ENCODE measurements at places on chromosomes 1 and 21.

GRCh38 chr1:230377851-230378250, 48.3 kb downstream of the PGBD5 start:
- no peak overlapping the region for H3K27ac ChIP-seq
- DNase-seq = no peak
- peaks cover 23% of the 10 kb centered on the region for H3K27me3 ChIP-seq

- no peaks in the 10 kb centered on the region for H3K36me3 ChIP-seq
- H3K4me1 ChIP-seq = peaks cover 1% of the 10 kb centered on the region
- DNase-seq = no peak
- H3K27me3 ChIP-seq = peaks cover 10% of the 10 kb centered on the region
Observed at GRCh38 chr1:8238141-8239038, 79.5 kb upstream of the SLC45A1 start.

- peaks cover 92% of the 10 kb centered on the region for H3K27me3 ChIP-seq
- peak overlapping the region; percentile 16 for H3K4me3 ChIP-seq
- DNase-seq = no peak
- H3K4me1 ChIP-seq = peaks cover 54% of the 10 kb centered on the region
- no peaks in the 10 kb centered on the region for H3K36me3 ChIP-seq
- H3K27ac ChIP-seq = no peak overlapping the region
Observed at GRCh38 chr1:9201401-9202239, 33.0 kb upstream of the H6PD start.

- H3K27ac ChIP-seq = no peak overlapping the region
- H3K4me3 ChIP-seq = no peak overlapping the region
- DNase-seq = no peak
- no peaks in the 10 kb centered on the region for H3K27me3 ChIP-seq
- H3K4me1 ChIP-seq = no peaks in the 10 kb centered on the region
Observed at GRCh38 chr1:211632808-211633523, 42.5 kb downstream of the NEK2 start.

DNA sequence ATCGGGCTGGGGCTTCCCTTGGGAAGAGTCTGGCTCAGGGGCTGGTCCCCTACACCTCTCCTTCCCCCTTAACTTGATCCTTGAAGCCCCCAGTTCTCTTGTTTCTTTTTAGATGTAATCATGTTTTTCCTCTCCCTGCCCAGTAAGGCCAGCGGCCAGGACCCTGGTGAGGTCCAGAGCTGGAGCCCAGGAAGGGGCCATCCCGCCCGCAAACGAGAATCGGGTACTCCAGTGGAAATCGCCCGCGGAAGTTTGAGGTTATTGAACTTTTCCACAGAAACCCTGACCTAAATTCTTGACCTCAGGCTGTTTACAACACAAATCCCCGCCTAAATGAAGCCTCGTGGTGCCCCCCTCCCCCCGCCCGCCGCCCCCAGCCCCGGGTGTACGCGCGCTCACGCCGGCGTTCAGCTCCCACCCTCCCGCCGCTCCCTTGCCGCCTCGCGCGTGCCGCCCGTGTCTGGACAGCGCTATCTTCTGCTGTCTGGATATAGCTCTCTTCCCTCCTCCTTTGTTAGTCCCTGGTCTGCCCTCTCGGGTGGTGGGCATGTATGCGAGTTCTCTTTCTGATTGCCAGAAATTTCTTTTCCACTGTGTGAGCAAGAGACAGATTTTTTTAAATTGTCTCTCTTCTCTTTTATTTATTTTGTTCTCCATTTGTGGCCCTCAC, 165.9 kb upstream of the CACNA1E start:
- DNase-seq = no peak
- peaks cover 75% of the 10 kb centered on the region for H3K27me3 ChIP-seq

DNA sequence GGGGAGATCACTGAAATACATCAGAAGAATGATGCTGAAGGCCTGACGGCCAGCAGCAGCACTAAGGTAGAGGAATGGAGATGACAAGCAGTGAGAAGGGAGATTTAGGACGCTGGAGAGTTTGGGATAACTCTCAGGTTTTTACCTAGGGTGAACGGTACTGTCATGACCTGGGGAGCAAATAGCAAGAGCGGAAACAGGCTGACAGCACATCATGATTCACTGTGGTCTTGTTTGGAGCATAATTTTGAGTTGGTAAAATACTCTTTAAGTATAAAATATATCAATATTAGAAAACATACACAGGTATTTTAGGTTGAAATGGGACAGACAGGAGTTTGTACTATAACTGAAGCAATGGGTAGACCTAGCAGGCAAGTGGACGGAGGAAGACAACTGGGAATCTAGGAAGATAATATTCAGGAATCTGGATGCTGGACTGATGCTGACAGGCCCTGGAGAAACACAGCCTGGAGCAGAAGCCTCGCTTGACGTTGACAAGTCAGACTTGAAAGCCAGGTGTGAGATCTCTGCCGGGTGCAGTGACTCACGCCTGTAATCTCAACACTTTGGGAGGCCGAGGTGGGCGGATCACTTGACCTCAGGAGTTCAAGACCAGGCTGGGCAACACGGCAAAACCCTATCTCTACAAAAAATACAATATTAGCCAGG, 33.3 kb downstream of the ALG14 start:
- H3K4me1 ChIP-seq = no peaks in the 10 kb centered on the region
- H3K36me3 ChIP-seq = no peaks in the 10 kb centered on the region
- DNase-seq = no peak
- no peaks in the 10 kb centered on the region for H3K27me3 ChIP-seq

DNA sequence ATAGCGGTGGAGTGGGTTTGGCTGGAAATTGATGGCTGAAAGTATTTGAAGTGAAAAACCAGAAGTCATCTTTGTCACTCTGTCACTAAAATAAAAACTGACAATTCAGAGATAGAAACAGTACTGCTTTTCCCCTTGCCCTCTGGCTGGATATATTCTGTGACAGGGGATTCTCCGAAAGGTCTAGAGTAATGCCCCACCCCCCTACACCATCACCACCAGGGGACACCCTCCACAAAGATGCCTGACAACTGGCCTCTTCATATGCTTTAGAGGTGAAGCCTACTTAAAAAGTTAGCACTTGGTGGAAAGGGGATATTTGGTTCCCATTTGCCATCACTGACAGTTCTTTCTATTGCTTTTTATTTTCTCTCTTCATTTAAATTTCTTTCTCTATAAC, 73.5 kb downstream of the SGIP1 start:
- DNase-seq = no peak
- peaks cover 13% of the 10 kb centered on the region for H3K27me3 ChIP-seq
- H3K36me3 ChIP-seq = no peaks in the 10 kb centered on the region
- no peak overlapping the region for H3K27ac ChIP-seq

GRCh38 chr21:17911628-17912027, 92.5 kb upstream of the C21orf91 start:
- no peaks in the 10 kb centered on the region for H3K36me3 ChIP-seq
- H3K4me3 ChIP-seq = no peak overlapping the region
- no peaks in the 10 kb centered on the region for H3K4me1 ChIP-seq
- peaks cover 7% of the 10 kb centered on the region for H3K27me3 ChIP-seq

GRCh38 chr1:231172411-231172810, 10.6 kb downstream of the TRIM67 start:
- H3K36me3 ChIP-seq = no peaks in the 10 kb centered on the region
- H3K4me3 ChIP-seq = no peak overlapping the region
- peaks cover 45% of the 10 kb centered on the region for H3K27me3 ChIP-seq

- DNase-seq = no peak
- peaks cover 3% of the 10 kb centered on the region for H3K27me3 ChIP-seq
- no peaks in the 10 kb centered on the region for H3K36me3 ChIP-seq
- peaks cover 7% of the 10 kb centered on the region for H3K4me1 ChIP-seq
Observed at GRCh38 chr1:244341455-244342450, 110.0 kb downstream of the ADSS2 start.

GRCh38 chr1:53359225-53359933, 31.5 kb upstream of the LRP8 start:
- H3K36me3 ChIP-seq = no peaks in the 10 kb centered on the region
- H3K27me3 ChIP-seq = peaks cover 8% of the 10 kb centered on the region

- H3K36me3 ChIP-seq = no peaks in the 10 kb centered on the region
- H3K4me1 ChIP-seq = peaks cover 4% of the 10 kb centered on the region
- H3K27me3 ChIP-seq = peaks cover 53% of the 10 kb centered on the region
- no peak for DNase-seq
- H3K4me3 ChIP-seq = no peak overlapping the region
- H3K27ac ChIP-seq = no peak overlapping the region
Observed at GRCh38 chr1:225677350-225678124, 24.6 kb upstream of the ENAH start.

DNA sequence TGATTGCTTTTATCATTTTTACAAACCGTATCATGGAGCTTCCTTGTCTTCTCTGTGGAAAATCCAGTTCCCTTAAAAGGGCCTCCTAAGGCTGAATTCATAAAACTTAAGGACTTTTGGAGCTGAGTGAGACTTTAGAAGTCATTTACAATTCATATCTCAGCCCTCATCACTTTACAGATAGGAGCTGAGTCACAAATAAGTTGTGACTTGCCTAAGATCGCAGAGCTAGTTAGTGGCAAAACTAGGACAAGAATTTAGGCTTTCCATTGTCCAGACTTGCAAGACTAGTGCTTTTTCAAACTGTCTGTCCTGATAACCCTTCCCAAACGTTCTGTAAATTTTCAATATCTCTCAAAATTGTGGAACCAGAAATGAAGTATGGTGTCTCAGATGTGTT, 37.3 kb downstream of the C1orf21 start:
- H3K36me3 ChIP-seq = no peaks in the 10 kb centered on the region
- no peaks in the 10 kb centered on the region for H3K4me1 ChIP-seq
- no peak overlapping the region for H3K4me3 ChIP-seq

DNA sequence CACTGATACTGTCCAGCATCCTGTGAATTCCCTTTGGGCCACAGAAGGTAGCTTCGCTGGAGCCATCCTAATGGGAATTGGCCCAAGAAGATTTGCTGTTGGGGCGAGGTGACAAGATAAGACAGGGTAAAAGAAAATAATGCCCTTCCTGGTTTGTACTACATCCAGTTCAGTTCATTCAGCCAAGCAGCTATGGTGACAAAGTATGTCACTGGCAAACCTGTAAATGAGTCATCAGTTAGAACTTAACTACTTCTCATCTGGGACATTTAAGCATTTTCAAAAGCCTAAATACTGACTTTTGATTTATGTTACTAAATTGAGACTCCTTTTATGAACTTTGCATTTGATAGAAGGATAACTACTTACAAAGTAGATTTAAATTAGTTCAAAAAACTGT, 54.2 kb downstream of the WDR64 start:
- DNase-seq = no peak
- no peaks in the 10 kb centered on the region for H3K36me3 ChIP-seq
- no peak overlapping the region for H3K27ac ChIP-seq

- H3K36me3 ChIP-seq = peaks cover 89% of the 10 kb centered on the region
- H3K27me3 ChIP-seq = no peaks in the 10 kb centered on the region
- no peak for DNase-seq
- H3K4me1 ChIP-seq = peaks cover 50% of the 10 kb centered on the region
Observed at GRCh38 chr1:165686971-165687433, 11.4 kb downstream of the ALDH9A1 start.

DNA sequence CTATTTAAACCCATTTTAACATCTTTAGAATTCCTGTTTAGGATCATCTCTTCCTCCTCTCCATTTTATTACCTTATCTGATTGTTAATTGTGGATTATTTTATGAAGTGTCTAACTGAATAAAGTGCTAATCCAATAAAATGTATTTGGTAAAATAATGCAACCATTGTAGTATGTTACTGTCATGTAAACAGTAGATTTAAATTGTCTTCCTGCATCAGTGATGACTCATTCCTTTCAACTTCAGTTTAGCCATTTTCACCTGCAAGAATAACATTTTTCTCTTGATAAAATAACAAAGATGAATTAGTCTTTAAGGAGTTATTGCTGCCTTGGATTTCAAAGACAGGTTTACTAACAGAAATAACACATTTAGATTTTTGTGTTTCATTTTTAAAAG, 5.4 kb downstream of the PPP2R5A start:
- H3K4me1 ChIP-seq = peaks cover 73% of the 10 kb centered on the region

DNA sequence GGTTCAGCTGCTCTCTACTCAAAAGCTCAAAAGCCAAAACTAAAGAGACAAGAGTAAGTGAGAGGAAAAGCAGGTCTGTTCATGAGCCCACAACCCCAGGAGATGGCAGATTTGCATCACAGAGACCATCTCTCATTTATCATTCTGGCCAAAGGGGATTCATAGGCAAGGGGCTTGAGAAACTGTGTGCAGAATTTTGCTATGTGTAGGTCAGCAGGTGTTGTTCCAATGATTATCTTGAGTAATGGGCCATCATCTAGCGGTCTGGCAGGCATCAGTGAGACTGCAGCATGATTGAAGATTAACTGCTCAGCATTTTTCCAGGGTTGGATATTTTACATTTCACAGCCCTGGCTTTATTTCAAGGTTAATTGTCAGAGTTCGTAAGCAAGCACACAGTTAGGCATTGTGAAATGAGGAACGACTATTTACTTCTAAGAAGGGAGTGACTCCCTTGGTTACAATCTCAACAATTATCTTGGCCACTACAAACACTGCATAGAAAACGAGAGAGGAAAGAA, 1204.6 kb upstream of the TMPRSS15 start:
- H3K27me3 ChIP-seq = no peaks in the 10 kb centered on the region
- H3K4me3 ChIP-seq = no peak overlapping the region
- H3K4me1 ChIP-seq = no peaks in the 10 kb centered on the region

DNA sequence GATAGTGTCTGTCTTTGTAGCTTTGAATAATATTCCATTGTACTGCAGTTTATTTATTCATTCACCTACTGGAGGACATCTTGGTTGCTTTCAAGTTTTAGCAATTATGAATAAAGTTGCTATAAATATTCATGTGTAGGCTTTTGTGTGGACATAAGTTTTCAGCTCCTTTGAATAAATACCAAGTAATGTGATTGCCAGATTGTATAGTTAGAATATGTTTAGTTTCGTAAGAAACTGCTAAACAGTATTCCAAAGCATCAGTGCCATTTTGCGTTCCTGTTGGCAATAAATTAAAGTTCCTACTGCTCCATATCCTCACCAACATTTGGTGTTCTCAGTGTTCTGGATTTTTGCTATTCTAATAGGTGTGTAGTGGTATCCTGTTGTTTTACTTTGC, 311.7 kb upstream of the FMN2 start:
- DNase-seq = no peak
- no peak overlapping the region for H3K4me3 ChIP-seq
- no peaks in the 10 kb centered on the region for H3K27me3 ChIP-seq
- H3K4me1 ChIP-seq = no peaks in the 10 kb centered on the region
- no peak overlapping the region for H3K27ac ChIP-seq

- H3K27me3 ChIP-seq = no peaks in the 10 kb centered on the region
- no peak overlapping the region for H3K4me3 ChIP-seq
- no peaks in the 10 kb centered on the region for H3K36me3 ChIP-seq
Observed at GRCh38 chr1:62361431-62361830, 42.2 kb upstream of the KANK4 start.

DNA sequence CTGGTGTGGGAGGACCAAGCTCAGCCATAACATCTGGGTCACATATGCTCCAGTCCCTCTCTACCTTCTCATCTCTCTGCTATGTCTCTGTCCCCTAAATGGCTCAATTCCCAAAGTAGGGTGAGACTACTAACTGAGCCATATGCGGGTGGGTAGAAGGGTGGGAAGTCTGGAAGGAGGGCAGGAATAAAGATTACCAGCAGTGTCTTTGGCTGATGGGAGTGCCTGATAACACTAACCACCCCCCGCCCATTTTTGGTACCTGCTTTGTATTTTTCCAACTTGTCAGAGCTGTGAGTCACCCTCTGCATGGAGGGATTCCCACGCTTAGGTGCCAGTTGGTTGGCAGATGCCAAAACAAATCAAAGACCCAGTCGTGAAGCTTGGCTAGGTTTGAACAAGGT, 14.9 kb upstream of the SSBP3 start:
- no peaks in the 10 kb centered on the region for H3K36me3 ChIP-seq
- no peaks in the 10 kb centered on the region for H3K4me1 ChIP-seq
- H3K27me3 ChIP-seq = no peaks in the 10 kb centered on the region
- DNase-seq = no peak
- no peak overlapping the region for H3K4me3 ChIP-seq

Measured in activated T-cell treated with anti-CD3 and anti-CD28 coated beads, Interleukin-2, amount 50 U/mL, for 24 hours (primary cell).